ENCODE measurements at places on chromosomes 13 and 19.
A peak's percentile ranks its signal among the peaks of the same experiment; 100 is the strongest.

DNA sequence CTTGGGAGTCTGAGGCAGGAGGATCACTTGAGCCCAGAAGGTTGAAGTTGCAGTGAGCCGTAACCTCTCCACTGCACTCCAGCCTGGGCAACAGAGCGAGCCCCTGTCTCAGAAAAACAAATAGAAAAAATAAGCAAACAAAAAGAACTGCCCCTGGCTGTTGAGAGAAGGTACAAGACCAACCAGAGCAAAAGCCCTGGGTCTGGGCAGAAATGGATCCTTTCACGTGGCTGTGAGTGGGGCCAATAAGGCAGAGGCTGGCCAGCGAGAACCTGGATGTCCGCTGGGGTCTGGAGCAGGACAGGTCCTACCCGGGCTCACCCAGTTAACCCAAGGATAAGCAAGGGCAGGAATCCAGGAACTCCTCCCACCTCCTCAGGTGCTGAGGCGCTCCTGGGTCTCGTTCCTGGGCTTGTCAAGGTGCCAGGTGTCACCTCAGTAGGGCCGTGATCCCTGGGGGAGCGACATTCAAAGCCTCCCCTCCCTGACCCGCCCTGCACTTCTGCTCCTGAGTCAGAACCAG lies 4.7 kb upstream of the SLC5A5 start:
- DNase-seq, result no peak

- no peak for DNase-seq
These were observed 8.0 kb downstream of the MED26 start for GRCh38 chr19:16620018-16620417.

- no peak for DNase-seq
These were observed 619.6 kb downstream of the KCTD12 start for GRCh38 chr13:76266561-76266960.

- DNase-seq, result peak; percentile 59
These were observed at the start of gene UBE2M for GRCh38 chr19:58558066-58558622. TSS of gene UBE2M (minus strand) at chr19:58558611. CDS start at chr19:58558381, 230 bp downstream.

GRCh38 chr13:83008212-83008929 lies 873.9 kb downstream of the SLITRK1 start:
- DNase-seq, result no peak

GRCh38 chr13:102035969-102036368 lies 365.9 kb downstream of the FGF14 start:
- no peak for DNase-seq

- no peak for DNase-seq
These were observed 40.7 kb upstream of the DOCK9 start for GRCh38 chr13:99018418-99019180.
